ENCODE measurements at places on chromosomes 11 and 22.
A peak's percentile ranks its signal among the peaks of the same experiment; 100 is the strongest.

- DNase-seq = no peak
Measured at GRCh38 chr11:61298663-61299244, 3.6 kb upstream of the VWCE start.

- DNase-seq = no peak
Measured at GRCh38 chr11:81970886-81971285, 762.8 kb downstream of the FAM181B start.

- DNase-seq = no peak
Measured at GRCh38 chr11:68872216-68873003, 30.7 kb upstream of the CPT1A start.

DNA sequence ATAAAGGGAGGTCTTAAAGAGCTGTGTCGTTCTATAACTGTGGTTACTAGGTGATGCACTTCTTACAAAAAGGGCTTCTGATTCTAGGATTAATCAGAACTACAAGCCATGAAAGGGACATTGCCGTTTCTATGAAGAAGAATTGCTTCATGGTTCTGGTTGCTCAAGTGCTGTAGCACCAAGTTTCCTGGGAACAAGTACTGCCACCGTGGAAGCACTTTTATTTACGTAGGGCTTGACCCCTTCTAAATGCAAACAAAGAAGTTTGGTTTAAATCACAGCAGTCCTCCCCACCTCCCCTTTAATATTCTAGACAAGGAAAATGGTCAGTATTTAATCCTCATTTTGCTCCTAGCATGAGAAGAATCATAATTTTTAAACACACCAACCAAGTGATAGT is 9.8 kb downstream of the YAP1 start:
- no peak for DNase-seq

- no peak for DNase-seq
Measured at GRCh38 chr22:50226063-50226874, 18.6 kb downstream of the TUBGCP6 start.

DNA sequence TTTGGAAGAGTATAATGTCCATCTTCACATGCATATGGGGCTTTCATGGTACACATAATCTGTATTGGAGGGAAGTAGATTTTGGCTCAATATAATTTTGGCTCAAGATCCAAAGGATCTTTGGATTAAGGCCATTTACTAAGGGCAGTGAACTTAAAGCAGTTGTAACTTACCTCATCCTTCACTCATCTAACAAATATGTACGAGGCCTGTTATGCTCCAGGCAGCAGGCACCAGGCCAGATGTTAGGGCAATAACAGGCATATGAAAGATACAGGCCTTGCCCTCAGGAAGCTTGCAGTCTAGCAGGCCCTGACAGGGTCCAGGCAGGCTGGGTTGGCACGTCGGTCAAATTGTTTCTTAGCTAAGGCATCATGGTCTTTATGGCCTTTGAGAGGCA is 44.6 kb downstream of the LIF start:
- no peak for DNase-seq

GRCh38 chr22:17845790-17846189 is 71.5 kb upstream of the BID start:
- DNase-seq = no peak

DNA sequence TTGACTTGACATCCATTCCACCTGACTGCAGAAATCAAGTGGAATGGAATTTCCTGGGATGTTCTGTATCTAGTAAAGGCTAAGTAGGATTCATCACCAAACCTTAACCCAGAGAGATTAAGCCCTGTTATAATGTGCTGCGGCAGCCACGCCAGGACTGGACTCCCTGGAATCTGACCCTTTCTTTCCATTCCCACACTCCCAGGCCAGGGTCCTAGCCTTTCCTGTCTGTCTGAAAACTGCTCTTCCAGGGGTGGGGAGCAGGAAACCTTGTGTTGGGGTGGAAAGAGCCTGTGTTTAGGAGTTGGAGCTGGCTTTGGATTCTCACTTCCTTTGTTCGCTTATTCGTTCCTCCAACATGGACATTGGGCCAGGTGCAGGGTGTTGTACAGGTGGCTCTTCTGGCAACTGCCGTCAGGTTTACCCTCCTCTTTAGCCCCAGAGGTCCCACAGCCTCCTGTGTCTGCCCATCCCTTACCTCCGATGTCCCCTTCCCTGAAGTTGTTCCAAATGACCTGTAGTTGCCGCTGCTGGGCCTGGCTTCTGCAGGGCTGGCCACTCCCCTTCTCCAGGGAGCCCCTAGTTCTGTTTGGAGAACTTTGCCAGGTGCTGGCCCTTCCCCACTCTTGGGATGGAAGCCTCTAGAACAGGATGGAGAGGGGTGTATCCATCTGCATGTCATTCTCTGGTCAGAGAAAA is 20.5 kb upstream of the PARVB start:
- no peak for DNase-seq

DNA sequence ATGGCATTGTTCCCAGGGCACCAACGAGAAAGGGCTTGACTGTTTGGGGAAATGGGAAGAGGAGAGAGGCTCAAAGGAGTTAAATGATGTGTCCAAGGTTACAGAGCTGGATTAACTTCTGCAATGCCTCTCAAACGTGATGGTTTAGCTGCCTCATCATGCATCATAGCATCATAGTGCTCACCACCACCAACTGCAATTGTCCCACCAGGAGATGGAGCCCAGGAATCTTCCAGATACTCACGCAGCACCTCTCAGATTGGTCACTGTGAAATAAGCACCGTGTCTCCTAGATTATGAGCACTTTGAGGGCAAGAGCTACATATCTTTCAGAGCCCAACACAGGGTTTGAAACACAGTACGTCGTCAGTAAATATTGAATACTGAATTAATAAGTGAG is 69.2 kb downstream of the PRSS23 start:
- no peak for DNase-seq

DNA sequence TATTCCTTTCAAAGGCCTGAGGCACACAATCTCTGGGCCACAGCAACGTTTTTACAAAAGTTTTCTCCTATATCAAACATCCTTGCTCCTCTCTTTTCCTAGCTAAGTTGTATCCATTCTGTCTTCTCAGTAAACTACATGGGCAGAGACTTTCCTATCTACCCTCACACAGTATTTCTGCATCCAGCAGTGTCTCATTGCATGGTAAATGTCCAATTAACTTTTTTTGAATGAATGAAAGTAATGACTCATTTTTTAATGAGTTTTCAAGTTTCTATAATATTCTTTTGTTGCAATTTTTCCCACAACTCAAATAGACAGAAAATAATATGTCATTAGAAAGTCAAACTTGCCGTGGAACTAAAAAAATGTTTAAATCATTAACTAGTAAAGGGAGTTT is 688.6 kb downstream of the JRKL start:
- no peak for DNase-seq

- DNase-seq = no peak
Measured at GRCh38 chr11:127804747-127805400, 782.5 kb downstream of the ETS1 start.

GRCh38 chr22:22935056-22935545 is 47.5 kb downstream of the IGLL5 start:
- no peak for DNase-seq

GRCh38 chr22:36457688-36458450 is 23.6 kb downstream of the TXN2 start:
- DNase-seq = no peak

GRCh38 chr22:42697542-42698013 is 23.1 kb downstream of the A4GALT start:
- DNase-seq = no peak

DNA sequence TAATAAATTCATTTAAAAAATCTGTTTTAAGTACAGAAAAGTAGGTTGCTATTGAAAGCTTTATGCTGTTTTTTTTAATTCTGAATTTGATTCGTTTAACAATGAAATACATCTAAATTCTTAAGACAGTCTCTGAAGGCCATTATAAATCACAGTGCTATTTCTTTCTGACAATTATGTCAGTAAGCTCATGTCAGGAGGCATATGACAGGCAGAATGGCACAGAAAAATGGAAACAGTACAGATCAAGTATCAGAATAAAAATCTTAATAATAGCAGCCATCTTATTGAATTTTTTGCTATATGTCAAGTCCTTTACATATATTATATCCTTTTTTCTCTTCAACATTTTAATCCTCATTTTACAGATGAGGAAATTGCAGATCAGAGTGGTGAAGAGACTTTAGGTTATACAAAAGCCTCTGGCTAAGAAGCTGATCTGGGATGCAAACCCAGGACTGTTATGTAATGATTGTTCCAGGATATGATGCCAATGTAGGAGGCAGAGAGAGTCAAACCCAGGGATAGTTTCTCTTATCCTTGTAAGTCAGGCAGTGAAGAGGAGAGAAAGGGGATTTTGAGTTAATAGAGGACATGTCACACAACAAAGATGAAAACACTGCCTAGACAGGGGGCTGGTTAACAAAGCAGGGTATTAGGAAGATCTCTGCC is 283.1 kb upstream of the CCDC90B start:
- no peak for DNase-seq

DNA sequence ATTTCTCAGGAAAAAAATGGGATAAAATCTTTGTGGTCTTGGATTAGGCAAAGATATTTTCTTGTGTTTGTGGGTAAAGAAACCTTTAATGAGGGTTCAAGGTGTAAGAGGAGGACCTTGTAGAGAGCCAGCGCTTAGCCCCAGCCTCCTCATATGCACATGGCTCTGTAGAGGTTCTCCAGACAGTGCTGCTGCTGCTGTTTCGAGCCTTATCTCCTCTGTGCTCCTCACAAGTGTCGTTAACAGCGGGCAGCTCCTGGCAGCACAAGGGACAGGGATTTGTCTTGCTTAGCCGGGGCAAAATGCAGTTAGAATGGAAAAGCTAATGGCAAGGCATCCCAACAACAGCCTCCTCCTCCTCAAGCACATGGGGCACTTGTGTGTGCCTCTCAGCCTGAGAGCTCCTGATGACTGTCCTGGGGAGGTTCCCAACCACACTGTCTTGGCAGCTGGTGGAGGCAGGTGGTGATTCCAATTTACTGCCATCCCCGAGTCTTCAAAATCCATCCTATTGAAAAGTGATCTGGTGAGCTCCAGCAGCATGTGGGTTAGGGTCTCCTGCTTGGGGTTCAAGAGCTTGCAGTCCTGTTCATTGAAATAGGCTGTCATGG is 7.6 kb upstream of the MSANTD2 start:
- no peak for DNase-seq

GRCh38 chr11:118215262-118215661 is 9.5 kb downstream of the JAML start:
- DNase-seq = no peak

GRCh38 chr11:58578136-58578634 is 678 bp upstream of the ZFP91 start:
- peak; percentile 82 for DNase-seq

DNA sequence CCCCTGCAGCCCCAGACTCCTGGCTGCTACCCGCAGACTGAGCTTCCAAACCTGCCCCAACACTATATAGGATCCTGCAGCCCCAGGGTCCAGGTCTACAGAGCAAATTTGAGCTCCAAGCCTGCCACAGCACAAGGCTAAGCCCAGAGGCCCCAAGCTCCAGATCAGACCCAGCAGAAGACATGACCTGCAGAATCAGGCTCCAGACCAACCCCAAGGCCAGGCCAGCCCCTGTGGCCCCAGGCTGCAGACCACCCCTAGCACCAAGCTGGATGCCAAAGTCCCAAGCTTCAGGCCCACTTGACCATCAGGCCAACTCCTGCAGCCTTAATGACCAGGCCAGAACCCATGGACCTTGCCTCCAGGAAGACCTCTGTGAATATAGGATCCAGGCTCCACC is 145.3 kb downstream of the DLG2 start:
- no peak for DNase-seq

DNA sequence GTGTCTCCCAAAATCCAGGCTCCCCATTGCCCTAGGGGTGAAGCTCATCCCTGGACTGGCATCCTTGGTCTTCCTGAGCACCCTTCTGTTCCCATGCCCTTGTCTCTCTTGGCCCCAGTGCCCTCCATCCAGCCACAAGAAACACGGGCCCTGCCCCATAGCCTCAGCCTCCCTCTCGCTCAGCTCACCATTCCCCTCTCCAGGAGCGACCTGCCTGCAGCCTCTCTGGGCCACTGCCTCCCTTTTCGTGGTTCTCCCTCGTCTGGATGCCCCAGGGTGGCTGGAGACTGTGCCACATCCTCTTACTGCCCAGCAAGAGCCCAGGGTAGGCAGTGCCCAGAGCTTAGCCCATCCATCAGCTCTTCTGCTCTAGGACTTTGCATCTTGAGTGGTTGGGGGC is 532.1 kb downstream of the TBC1D22A start:
- DNase-seq = no peak

GRCh38 chr11:3165152-3165705 is at the start of gene OSBPL5:
OSBPL5 (minus strand) TSS chr11:3165310; CDS start chr11:3129148, 36,162 bp downstream.
- DNase-seq = peak; percentile 30

- DNase-seq = no peak
Measured at GRCh38 chr11:16226245-16226644, 130.1 kb downstream of the SOX6 start.

GRCh38 chr22:22935546-22936157 is 48.0 kb downstream of the IGLL5 start:
- DNase-seq = no peak

DNA sequence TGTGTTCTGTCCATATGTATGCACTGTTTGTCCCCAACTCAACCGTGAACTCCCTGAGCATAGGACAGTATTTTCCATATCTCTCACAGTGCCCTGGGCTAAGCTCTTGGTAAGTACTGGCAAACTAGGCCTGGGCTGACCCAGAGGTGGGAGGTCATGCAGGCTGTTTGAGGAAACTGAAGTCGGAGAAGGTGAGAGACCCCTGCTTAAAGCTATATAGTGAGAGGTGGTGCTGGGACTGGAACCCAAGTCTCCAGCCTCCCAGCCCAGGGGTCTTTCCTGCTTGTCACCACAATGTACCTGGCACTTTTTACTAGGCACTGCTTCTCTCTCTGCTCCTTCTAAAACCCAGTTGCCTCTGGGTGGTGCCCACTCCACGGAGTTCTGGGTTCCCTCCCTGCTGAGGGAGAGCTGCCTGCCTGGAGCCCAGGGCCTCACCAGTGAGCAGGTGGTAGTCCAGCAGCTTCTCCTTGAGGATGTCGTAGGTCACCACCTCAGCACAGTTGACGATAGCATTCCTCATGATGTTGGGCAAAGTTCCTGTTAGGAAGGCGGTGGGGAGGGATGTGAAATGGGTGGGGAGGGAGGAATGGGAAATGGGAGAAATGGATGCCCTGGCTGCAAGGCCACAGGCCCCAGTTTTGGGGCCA is 4.7 kb downstream of the UCP3 start:
- no peak for DNase-seq

DNA sequence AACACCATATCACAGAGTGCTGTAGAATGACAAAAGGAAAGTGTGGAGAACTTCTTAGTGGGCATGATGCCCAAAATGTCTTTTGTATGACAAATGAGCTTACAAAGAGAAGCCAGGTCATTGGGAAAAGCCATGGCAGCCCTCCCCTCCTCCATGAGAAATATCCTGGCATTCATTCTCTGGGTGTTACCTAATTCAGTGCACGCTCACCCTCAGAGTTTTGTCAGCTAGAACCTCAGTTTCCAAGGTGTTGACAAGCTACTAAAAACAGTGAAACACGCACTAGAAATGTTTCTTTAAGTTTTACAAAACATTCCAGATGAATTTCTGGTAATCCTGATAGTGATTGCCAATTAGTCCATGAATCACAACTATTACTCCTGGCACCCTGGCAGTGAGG is 105.4 kb upstream of the FSHB start:
- DNase-seq = no peak

- no peak for DNase-seq
Measured at GRCh38 chr11:117841551-117842031, 17.0 kb upstream of the FXYD2 start.

- DNase-seq = no peak
Measured at GRCh38 chr11:70399681-70400112, 1.4 kb downstream of the CTTN start.

- DNase-seq = no peak
Measured at GRCh38 chr11:59822989-59823566, 12.5 kb upstream of the MRPL16 start.

- no peak for DNase-seq
Measured at GRCh38 chr11:11320825-11321224, 32.2 kb downstream of the CSNK2A3 start.

GRCh38 chr22:44893731-44894080 is 116.1 kb downstream of the PHF21B start:
- DNase-seq = no peak
